ENCODE measurements at places on chromosomes 11 and 22. TPM values are rescaled to one million over a fixed set of nuclear protein-coding genes. Genes with fewer than 3 reads are reported as not detected.
A peak's percentile ranks its signal among the peaks of the same experiment; 100 is the strongest.

GRCh38 chr11:117071344-117071787 lies 26.9 kb downstream of the SIK3 start:
- H3K27ac ChIP-seq, result no peak overlapping the region
- H3K4me1 ChIP-seq, result peaks cover 31% of the 10 kb centered on the region
- no peaks in the 10 kb centered on the region for H3K27me3 ChIP-seq
- DNase-seq, result peak; percentile 38
- H3K36me3 ChIP-seq, result no peaks in the 10 kb centered on the region

DNA sequence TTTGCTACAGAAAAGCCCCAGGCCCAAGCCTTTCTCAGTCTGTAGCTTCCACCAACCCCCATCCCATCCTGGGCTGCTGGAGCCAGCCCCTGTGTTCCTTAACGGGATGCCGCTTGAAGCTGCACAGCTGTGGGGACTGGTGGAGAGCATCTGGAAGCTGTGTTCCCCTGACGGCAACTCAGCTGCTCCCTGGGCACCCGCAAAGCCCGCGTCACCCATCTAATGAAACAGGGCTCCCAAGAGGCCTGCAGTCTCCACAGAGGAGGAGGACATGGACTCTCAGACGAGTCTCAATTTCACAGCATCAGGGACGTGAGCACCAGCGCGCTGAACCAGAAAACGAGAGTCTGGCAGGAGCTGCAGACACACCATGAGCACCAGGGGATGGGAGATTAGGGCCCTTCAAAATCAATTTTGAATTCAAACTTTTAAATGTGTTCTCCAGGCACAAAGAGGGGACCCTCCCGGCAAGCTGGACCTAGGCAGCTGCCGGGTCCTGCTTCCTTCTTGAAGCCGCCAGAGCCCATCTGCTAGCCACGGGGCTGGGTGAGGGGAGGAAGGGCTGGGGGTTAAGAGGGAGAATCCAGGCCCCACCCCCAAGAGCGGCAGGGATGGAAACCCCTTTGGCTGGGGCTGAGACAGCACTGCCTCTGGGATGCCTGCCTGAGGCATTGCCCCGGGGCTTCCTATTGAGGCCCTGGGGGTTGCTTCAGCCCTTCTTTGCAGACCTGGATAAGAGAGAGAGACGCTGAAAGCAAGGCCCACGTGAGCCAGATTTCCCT lies 21.0 kb downstream of the LMO1 start:
- H3K4me3 ChIP-seq, result no peak overlapping the region
- no peaks in the 10 kb centered on the region for H3K36me3 ChIP-seq
- H3K27me3 ChIP-seq, result peaks cover 12% of the 10 kb centered on the region
- no peaks in the 10 kb centered on the region for H3K4me1 ChIP-seq
- DNase-seq, result no peak

DNA sequence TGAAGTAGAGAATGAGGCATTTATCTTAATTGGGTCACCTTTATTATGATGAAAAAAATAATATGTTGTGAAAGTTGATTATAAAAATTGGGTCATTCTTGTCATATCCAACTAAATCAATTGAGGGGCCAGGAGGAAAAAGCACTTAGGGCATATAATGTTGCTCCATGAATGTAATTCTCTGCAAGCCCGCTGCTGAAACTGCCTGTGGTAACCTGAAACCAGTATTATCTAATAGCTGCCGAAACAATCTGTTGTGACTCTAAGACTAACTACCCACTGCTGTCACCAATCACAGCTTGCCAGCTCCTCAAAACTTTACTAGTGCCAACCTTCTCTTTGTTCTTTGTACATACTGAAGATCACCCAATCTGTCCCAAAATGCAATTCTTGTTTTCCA lies 115.8 kb downstream of the ATG16L2 start:
- no peaks in the 10 kb centered on the region for H3K36me3 ChIP-seq
- no peak overlapping the region for H3K4me3 ChIP-seq
- H3K4me1 ChIP-seq, result peaks cover 3% of the 10 kb centered on the region
- H3K27ac ChIP-seq, result no peak overlapping the region
- H3K27me3 ChIP-seq, result no peaks in the 10 kb centered on the region
- no peak for DNase-seq

The BTG4 gene
- total RNA-seq, result not detected

DNA sequence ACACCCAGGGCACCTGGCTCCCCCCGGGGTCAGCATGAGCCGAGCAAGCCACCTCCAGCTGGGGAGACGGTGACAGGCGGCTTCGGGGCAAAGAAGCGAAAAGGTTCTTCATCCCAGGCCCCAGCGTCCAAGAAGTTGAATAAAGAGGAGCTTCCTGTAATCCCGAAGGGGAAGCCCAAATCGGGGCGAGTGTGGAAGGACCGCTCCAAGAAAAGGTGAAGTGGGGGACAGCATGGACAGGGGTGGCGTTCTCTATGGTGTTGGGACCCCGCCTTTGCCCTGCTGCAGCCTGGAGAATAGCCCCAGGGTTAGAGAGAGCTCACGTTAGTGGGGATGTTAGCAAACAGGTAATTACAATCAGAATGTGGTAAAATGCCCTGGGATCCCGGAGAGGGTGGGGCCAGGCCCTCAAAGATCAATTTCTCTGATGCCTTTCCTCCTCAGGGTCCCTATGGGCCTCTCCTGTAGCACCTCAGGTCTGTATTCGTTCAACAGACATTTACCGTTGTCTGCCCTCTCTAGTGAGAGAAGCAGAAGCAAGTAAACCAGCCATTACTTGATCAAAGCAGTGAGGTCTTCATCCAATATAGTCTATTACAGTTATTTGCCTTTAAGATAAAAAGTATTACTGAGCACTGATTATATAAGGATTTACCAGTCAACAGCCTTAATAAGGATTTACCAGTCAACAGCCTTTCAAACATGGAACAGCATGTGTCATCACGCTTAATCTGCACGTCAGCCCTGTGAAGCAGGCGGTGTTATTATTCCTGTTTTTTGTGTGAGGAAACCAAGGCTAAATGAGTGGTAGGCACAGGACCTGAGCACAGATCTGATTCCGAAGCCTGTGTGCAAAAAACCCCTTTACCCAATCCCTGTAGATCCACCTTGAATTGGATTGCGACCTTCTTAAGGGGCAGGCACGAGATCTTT lies 1.0 kb downstream of the CCDC86 start:
- peak overlapping the region; percentile 63 for H3K27ac ChIP-seq
- H3K4me1 ChIP-seq, result peaks cover 37% of the 10 kb centered on the region

- no peaks in the 10 kb centered on the region for H3K27me3 ChIP-seq
Measured at GRCh38 chr22:32880505-32880892, 79.0 kb downstream of the TIMP3 start.

DNA sequence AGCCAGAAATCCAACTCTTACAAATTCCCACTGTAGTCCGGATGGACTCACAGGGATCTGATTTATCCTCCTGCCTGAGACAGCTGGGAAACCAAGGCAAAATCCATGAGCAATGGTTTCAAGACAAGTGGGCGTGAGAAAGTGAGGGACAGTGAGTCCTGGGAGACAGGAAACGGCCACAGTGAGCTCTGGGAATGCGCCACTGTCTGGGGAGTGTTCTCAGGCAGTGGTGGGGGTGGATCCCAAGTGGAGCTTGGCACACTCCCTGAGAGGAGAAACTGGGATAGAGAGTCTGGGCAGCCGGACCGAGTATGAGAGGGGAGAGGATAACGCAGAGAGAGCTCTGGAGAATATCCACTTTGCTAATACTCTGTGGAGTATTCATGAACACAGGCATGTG lies 9.8 kb downstream of the IL17REL start:
- H3K4me3 ChIP-seq, result no peak overlapping the region
- no peaks in the 10 kb centered on the region for H3K36me3 ChIP-seq
- no peaks in the 10 kb centered on the region for H3K4me1 ChIP-seq
- no peak for DNase-seq
- no peak overlapping the region for H3K27ac ChIP-seq

DNA sequence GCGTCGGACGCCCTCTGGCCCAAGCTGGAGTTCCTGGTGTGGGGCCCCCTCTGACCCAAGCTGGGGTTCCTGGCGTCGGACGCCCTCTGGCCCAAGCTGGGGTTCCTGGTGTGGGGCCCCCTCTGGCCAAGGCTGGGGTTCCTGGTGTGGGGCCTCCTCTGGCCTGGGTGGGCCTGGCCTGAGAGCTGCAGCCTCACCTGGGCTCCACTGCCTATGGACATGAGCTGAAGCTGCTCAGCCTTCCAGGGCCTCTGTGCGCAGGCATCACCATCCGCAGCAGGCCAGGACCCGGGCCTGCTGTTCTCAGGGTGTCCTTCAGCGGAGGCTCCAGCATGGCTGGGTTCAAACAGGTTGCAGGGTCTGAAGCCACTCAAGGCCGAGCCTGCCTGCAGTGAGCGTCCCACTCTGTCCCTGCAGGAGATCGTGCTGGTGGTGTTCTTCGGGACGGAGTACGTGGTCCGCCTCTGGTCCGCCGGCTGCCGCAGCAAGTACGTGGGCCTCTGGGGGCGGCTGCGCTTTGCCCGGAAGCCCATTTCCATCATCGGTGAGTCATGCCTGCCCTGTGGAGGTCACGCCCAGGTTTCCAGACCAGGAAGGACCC lies 125.5 kb downstream of the KCNQ1 start:
- H3K4me3 ChIP-seq, result no peak overlapping the region
- DNase-seq, result no peak
- no peak overlapping the region for H3K27ac ChIP-seq
- H3K36me3 ChIP-seq, result no peaks in the 10 kb centered on the region

DNA sequence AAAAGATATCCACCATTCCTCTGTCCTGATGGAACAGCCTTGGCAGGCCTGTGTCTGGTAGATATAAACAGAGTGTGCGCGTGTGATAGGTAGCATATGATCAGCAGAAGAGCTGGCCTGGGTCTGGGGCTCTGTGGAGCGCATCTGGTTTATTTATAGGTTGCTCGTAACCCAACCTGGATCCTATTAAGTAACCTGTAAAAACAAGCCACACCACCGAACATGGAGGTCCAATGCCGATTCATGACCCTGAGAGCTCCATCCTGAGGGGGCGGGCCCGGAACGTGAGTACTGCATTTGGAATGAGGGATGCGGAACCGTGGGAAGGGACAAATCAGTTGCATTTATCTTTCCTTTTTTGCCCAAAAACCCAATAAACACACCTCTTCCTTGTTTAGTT lies 31.9 kb upstream of the APOL5 start:
- H3K36me3 ChIP-seq, result no peaks in the 10 kb centered on the region
- H3K4me3 ChIP-seq, result no peak overlapping the region
- H3K27me3 ChIP-seq, result peaks cover 1% of the 10 kb centered on the region
- no peak overlapping the region for H3K27ac ChIP-seq
- no peak for DNase-seq

DNA sequence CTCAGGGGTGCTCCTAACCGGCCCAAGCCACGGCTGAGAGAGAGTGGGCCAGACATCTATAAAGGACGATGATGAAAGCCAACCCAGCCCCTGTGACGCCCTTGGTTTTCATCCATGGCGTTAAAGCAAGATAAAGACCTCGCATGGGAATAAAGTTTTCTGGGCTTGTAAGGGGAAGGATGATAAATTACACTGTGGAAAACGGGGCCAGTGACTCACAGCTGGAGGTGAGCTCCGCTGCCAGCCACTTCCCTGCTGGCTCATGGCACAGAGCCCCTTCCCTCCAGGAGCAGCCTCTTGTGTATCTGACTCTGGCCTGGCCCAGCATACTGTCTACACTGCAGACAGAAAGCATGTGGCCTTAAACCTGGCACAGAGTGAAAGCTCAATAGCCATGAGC lies 503.2 kb upstream of the B3GAT1 start:
- no peak for DNase-seq
- no peak overlapping the region for H3K4me3 ChIP-seq
- no peaks in the 10 kb centered on the region for H3K27me3 ChIP-seq
- H3K27ac ChIP-seq, result no peak overlapping the region
- H3K4me1 ChIP-seq, result no peaks in the 10 kb centered on the region

The RPS6KA4 gene
- total RNA-seq, result 41.8 TPM

GRCh38 chr11:77207618-77208313 lies 79.7 kb downstream of the MYO7A start:
- no peak overlapping the region for H3K4me3 ChIP-seq
- no peak overlapping the region for H3K27ac ChIP-seq
- DNase-seq, result no peak
- H3K36me3 ChIP-seq, result no peaks in the 10 kb centered on the region
- H3K4me1 ChIP-seq, result no peaks in the 10 kb centered on the region

The NCF4 gene
- total RNA-seq, result not detected

DNA sequence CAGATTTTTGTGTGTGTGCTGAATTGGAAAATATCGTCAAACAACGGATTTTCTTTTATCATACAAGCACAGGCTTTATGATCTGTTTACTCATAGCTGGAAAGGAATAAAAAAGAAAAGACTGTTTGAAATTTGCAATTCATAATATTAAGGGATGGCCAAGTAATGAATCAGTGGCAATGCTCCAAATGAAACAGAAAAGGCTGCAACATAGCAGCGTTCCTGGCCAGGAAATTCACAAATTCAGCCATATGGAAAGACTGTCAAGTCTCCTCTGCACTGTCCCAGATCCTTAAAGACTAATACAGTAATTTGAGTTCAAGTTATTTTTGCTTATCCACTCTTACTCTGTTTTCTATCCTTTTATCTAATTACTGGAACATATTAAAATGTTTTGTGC lies 98.2 kb downstream of the MSANTD4 start:
- no peak overlapping the region for H3K4me3 ChIP-seq
- no peaks in the 10 kb centered on the region for H3K27me3 ChIP-seq
- H3K36me3 ChIP-seq, result no peaks in the 10 kb centered on the region
- H3K27ac ChIP-seq, result no peak overlapping the region
- peak; percentile 53 for DNase-seq

DNA sequence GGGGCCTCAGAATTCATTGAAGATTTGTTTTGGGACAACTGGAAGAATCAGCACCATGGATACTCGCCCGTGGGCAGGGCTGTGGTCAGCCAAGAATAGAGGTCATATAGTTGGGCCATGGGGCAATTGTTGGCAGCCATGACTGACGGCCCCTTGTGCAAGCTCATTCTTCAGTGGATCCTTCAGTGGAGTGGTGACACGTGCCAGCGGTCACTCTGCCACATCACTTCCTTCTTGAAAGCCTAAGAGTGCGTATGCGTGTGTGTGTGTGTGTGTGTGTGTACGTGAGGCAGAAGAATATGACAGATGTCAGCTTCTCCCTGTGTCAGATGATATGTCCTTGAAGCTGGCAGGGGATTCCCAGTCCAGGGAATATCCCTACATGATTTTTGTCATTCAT lies 1.8 kb upstream of the IL18BP start:
- no peaks in the 10 kb centered on the region for H3K27me3 ChIP-seq
- no peak overlapping the region for H3K4me3 ChIP-seq
- peaks cover 22% of the 10 kb centered on the region for H3K36me3 ChIP-seq
- no peak overlapping the region for H3K27ac ChIP-seq
- peaks cover 8% of the 10 kb centered on the region for H3K4me1 ChIP-seq

DNA sequence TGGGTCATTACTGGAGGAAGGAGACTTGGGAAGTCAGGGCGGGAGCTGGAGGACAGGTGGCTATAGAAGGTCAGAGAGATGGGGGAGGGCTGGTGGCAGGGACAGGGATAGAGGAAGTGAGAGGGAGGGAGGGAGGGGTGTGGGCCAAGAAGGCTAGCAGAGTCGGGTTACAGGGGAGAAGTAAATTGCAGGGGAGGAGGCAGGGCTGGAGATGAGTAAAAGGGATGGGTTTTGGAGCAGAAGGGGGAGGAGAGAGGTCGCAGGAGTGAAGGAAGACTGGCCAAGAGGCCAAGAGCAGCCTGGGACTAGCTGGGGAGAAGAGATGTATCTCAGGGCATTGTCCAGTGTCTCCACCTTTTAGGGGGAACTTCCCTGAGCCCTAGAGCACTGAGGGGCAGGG lies 33.0 kb downstream of the LRRC10B start:
- H3K36me3 ChIP-seq, result no peaks in the 10 kb centered on the region
- no peak for DNase-seq
- H3K4me3 ChIP-seq, result no peak overlapping the region
- H3K27ac ChIP-seq, result no peak overlapping the region
